ENCODE measurements at places on chromosomes 12 and 14.

GRCh38 chr12:33205981-33206380, 233.6 kb downstream of the SYT10 start:
- no peak for DNase-seq

DNA sequence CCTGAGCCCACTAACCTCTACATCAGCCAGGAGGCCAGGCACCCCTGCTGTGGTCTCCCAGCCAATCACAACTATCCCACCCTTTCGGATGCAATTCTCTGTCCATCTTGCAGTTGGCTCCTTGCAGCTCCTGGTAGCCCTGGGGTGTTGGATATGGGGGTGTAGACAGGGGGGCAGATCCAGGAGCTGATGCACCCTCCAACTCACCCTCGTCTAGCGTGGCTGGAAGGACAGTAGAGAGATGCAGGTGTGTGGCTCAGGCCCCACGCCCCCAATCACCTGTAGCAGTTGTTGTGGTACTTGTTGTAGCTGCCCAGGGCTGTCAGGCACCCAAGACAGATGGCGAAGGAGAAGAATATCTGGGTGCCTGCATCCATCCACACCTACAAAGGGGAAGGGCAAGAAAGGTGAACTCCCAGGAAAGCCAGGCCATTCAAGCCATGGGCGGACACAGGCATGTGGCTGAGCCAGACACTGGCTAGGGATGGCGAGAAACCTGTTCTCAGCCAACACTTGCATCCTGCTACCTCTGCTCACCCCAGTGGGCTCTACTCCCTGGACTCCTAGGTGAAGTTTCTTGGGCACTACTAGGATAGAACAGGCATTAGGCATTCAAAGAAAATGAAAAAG, 13.4 kb upstream of the SLC6A12 start:
- no peak for DNase-seq

DNA sequence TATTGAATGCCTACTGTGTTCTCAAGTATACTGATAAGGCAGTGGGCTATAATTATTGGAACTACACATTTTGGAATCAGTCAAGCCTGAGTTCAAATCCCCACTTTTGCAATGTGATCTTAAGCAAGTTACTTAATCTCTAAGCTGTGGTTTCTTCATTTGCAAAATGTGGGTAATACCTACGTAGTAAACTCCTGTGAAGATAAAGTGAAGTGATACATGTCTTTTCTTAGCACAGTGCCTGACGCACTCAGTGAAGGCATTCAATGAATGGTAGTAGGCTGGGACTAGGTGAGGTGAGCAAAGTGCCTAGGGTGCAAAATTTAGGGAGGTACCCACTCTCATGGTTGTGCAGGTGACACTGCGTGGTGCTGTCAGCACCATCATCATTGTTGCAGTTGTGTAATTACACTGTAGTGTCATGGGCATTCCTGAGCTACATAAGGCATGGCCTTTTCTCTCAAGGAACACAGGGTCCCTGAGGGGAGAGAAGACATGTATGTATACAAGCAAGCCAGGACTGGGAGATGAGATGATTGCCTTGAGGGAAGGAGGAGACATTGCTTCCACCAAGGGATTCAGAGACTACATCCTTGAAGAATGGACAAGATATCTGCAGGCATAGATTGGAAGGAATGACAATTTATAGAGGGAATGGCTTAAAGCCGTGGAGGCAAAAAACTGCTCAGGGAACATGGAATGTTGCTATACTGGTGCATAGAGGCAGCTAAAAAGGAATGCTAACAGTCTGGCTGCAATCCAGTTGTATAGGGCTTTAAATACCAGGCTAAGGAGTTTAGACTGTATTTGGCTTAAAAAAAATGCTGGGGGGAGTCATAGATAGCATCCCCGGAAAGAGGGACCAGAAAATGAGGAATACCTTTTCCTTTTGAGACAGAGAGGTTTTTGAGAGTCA, 129.2 kb upstream of the ARHGAP5 start:
- DNase-seq, result peak; percentile 96

- DNase-seq, result no peak
Measured at GRCh38 chr12:132063491-132063890, 80.6 kb downstream of the DDX51 start.

- DNase-seq, result no peak
Measured at GRCh38 chr12:20885116-20885515, 74.6 kb downstream of the SLCO1B3 start.

DNA sequence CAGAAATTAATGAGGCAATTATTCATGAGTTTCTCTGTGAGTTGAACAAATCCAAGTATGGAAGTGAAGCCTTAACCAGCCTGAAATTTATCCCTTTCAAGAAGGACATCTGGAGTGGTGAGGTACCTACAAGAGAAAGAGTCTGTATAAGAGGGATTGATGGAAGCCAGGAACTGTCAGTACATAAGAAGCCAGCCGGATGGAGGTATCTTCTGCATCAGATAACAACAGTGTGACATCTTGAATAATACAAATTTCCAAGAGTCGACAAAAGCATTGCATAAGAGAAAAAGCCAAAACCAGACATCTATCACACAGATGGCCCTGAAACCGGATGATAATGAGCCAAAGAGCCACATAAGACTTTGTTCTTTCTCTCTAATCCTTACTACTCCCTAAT, 781.2 kb downstream of the FLRT2 start:
- no peak for DNase-seq

- no peak for DNase-seq
Measured at GRCh38 chr14:95713596-95714371, at the start of gene TCL1A. Gene TCL1A, minus strand, starts transcription at chr14:95714125. Its CDS starts 59 bp downstream, at chr14:95714066.

- DNase-seq, result no peak
Measured at GRCh38 chr12:57524814-57525614, 2.4 kb downstream of the MBD6 start.

DNA sequence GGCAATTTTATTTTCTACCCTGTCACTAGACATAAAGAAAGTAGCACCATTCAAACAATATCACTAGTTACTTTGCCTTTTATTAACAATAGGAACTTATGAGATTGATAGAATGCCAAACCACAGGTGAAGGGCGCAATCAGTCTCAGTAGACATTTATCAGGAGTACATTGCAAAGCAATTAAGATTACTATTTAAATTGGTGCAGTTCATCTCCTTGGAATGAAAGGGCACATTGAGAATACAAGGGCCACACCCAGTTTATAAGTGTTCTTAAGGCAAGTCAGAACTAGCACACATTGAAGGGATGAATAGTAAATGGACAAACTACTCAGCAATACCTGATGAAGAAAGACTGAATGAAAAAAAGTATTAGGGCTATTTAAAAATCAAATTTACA, 601.4 kb downstream of the C12orf50 start:
- DNase-seq, result no peak

GRCh38 chr12:107736914-107737313, 24.0 kb downstream of the PRDM4 start:
- no peak for DNase-seq

DNA sequence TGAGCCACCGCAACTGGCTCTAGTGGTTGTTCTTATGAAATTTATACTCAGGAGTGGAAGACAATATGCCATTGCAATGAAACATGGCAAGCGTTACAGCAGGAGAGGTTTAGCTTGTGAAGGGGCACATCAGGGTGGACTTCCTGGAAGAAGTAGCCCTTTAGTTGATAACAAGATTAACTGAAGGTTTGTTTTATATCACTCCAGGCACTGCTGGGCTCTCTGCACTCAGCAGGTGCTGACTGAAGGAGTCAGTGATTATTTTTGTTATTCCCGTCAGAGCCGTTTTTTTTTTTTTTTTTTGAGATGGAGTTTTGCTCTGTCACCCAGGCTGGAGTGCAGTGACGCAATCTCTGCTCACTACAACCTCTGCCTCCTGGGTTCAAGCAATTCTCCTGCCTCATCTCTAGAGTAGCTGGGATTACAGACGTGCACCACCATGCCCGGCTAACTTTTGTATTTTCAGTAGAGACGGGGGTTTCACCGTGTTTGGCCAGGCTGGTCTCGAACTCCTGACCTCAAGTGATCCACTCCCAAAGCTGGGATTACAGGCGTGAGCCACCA, 17.6 kb upstream of the GPR68 start:
- no peak for DNase-seq

- peak; percentile 73 for DNase-seq
Measured at GRCh38 chr12:50070314-50071060, 13.1 kb downstream of the ASIC1 start.

GRCh38 chr14:99718811-99719192, 34.7 kb downstream of the CYP46A1 start:
- DNase-seq, result no peak

DNA sequence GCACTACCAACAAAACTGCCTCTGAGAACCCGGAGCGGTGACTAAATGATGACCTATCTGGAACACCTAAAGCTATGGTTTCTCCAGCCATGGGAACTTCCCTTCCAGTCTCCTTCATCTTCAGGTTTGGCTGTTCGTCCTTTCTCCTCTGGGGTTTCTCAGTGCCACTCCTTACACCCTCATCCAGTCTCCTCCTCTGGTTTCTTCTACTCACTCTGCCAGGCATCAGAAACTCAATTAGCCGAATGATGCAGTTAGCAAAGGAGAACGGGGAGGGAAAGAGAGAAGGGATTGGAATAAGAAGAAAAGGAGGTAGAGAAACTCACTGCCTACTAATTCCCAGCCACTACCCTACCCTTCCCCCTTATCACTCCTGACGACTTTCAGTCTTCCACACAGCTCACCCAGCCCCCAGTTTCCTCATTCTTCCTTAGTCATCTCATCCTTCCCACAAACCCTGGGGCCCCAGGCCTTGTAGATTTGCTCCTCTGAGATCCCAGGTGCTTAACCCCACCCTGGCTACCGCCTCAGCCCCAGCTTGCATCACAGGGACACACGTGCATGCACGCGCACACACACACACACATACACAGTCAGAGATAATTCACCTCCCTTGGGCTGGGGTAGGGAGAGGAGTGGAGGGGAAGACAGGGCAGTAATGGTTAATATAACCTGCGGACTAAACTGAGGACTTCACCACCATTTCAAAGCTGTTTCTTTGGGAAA, 13.0 kb downstream of the FGD6 start:
- DNase-seq, result peak; percentile 99

DNA sequence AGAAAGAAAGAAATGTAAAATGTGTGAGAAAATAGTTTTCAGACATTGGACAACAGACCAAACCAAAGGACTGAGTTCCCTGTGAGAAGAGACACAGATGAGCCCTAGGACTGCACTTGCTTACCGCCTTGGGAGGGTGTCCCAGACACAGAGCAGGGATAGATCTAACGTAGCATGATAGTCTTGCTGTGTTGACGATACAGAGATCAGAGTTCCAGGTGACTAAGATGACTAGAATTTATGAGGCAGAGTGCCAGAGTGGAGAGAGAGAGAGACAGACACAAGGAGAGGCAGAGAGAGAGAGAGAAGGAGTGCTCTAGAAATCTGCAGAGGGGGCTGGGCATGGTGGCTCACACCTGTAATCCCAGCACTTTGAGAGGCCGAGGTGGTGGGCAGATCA, 148.2 kb upstream of the LMNTD1 start:
- peak; percentile 89 for DNase-seq

- DNase-seq, result peak; percentile 89
Measured at GRCh38 chr12:66438601-66439000, 136.3 kb downstream of the HELB start.

GRCh38 chr12:98752726-98753125, 107.6 kb downstream of the APAF1 start:
- DNase-seq, result no peak

DNA sequence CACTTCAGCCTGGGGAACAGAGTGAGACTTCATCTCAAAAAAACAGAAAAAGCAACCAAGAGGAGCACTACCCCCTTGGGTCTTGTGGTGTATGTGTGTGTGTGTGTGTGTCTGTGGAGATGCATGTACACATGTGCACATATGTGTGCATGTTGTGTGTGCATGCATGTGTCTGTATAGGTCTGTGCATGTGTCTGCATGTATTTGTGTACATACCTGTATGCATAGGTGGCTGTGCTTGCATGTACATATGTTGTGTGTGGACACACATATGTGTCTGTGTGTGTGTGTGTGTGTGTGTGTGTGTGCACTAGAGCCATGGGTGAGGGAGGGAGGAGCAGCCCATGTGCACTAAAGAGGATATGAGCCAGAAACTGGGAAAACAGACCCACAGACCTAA, 49.1 kb downstream of the ARL6IP4 start:
- no peak for DNase-seq

GRCh38 chr14:64000749-64001148, 147.9 kb downstream of the SYNE2 start:
- no peak for DNase-seq

DNA sequence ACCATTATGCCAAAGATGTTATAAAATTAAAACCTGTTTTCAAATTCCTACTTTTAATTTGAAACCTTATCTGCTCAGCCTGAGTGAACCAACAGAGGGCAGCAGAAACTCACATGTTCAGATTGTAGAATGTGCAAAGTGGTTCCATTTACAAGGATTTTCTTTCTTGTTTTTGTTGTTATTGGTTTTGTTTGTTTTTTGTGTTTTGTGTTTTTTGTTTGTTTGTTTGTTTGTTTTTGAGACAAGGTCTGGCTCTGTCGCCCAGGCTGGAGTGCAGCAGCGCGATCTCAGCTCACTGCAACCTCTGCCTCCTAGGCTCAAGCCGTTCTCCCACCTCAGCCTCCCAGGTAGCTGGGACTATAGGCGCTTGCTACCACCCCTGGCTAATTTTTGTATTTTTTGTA, 22.8 kb upstream of the GARIN2 start:
- DNase-seq, result peak; percentile 51

DNA sequence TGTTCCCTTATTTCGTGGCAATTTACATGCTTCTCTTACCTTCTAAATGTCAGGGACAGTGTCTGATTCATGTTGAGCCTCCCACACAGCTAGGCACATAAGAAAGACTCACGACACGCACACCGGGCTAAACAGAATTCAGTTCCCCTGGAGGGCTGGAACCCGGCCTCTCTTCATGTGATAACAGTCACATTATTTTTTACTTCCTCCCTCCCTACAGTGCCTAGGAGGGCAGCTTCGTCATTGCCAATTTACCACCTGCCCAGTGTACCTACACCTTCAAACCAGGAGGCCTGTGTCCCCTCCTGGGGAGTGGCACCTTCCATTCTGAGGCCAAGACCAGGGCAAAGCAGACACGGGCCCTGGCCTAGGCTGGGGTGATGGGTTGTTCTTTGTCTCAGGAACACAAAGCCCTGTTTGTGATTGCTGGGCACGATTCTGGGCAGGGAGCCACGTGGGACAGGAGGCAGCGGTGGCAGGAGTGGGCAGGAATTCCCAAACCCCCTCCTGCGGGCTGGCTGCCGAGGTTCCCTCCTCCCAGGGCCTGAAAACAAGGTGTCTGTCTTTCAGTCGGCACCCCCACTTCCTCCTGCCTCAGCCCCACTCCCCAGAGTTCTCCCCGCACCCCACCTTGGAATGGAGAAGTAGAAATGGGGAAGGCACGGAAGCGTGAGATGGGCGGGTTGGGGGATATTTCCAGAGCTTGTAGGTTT, 6.8 kb upstream of the RASAL1 start:
- no peak for DNase-seq

DNA sequence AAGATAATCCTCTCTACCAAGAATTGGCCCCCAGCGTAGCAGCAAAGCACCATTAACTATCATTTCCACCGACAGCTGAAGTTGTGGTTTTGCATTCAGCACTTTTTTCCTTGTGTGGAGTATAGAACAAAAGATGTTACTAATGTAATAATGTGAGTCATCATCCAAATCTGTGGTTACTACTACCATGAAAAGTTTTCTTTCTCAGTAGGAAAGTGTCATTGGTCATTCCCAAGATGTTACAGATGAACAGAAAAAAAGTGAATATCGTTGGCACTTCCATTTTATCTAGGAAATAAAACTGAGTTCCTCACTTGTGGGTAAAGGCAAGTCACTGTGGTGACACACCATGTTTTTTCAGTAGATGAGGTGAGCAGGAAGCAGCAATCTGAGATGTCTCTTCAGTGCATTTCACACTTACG, 30.3 kb upstream of the IFNG start:
- DNase-seq, result peak; percentile 62

Data from amniotic epithelial cell (primary cell).